ENCODE measurements at places on chromosomes 1 and 21.

- DNase-seq = no peak
Observed at GRCh38 chr21:46483300-46484295, 24.9 kb downstream of the DIP2A start.

DNA sequence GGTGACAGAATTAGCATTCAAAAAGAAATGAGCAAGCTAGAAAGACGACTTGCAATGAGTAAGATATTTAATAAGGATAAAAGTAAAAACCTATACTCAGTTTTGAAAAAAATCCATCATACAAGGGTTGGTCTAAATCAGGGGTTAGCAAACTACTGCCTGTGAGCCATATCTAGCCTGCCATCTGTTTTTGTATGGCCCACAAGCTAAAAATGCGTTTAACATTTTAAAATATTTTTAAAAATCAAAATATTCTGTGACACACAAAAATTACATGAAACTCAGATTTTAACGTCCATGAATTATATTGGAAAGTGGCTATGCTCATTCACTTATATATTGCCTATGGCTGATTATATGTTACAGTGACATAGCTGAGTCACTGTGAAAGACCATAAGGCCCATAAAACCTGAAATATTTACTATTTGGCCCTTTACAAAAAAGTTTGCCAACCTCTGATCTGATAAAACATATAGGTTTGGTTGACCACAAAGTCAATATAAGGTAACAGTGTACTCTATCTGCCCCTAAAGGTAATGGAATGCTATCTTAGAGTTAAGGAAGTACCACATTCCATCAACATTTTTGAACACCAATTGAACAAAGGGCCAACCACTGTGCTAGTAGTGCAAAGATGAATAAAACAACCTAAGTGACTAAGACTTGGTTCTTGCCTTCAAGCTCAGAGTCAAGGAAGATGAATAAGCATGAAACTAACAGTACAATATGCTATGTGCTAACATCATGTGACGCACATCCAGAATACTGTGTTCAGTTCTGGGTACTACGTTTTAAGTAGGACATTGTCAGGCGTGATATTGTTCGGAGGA lies 3.2 kb downstream of the IFT25 start:
- no peak for DNase-seq

DNA sequence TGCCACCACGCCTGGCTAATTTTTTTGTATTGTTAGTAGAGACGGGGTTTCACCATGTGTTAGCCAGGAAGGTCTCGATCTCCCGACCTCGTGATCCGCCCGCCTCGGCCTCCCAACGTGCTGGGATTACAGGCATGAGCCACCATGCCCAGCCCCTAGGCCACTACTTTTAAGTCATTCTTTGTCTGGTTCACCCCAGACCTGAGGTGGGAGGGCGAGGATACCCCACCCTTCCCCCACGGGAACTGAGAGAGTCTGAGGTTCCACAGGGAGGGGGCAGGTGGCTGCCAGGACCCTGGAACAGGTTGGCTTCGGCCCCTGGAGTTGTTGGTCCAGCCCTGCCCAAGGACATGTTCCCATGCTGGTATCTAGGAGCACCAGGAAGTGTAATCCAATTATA lies 7.7 kb upstream of the SDC3 start:
- DNase-seq = no peak

- DNase-seq = no peak
Observed at GRCh38 chr1:54486907-54487306, 61.1 kb upstream of the ACOT11 start.

DNA sequence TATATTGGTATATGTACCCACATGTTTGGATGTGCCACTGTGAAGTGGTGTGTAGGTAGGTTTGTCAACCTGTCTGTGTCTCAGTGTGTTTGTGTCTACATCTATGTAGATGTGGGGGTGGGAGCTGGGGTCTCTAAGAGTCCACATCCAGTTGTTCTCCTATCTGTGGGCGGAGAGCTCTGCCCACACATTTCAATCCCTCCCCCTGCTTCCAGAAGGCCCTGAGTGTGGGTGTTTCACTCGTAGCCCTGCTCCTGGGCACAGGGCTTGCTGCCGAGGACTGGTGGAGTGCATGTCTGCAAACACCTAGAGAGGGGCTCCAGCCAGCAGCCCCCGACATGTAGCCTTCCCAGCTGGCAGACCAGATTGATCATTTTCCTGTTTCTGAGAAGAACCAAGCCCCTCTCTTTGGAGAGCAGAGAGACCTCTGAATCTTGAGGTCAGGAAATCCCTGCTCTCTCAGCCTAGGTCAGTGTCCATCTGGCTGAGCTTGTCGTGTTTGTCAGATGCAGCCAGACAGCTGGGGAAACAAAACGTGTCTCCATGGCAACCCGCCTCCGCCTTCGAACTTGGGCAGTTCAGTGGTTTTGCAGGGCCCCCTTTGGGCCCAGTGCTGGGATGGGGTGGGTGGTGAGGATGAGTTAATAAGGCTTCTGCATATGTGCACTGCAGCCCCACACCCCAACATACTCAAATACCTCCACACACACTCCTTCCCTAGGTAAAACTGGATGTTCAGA lies 31.2 kb upstream of the SYNC start:
- DNase-seq = no peak

GRCh38 chr1:248730507-248731335 lies 24.8 kb downstream of the LYPD8 start:
- DNase-seq = no peak

DNA sequence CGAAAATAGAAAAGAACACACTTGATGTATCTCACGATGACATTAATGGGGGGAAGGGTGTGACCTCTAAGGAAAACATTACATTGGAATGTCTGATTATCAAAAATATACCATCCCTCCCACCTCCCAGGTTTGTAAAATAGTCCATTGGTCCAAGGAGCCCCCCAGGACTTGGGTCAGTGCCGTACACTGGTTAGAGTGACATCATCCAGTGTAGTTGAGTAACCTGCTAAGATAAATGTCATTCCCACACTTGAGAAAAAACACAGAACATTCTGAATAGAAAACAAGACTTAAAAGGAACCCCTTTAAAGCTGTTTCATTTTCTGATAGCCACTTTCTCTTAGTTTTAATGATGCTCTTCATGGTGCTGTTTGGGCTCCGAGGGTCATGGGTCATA lies 15.2 kb downstream of the DDX20 start:
- DNase-seq = no peak

GRCh38 chr1:58850636-58851035 lies 66.8 kb upstream of the JUN start:
- DNase-seq = no peak

GRCh38 chr1:19661721-19662228 lies 2.9 kb upstream of the HTR6 start:
- peak; percentile 56 for DNase-seq

DNA sequence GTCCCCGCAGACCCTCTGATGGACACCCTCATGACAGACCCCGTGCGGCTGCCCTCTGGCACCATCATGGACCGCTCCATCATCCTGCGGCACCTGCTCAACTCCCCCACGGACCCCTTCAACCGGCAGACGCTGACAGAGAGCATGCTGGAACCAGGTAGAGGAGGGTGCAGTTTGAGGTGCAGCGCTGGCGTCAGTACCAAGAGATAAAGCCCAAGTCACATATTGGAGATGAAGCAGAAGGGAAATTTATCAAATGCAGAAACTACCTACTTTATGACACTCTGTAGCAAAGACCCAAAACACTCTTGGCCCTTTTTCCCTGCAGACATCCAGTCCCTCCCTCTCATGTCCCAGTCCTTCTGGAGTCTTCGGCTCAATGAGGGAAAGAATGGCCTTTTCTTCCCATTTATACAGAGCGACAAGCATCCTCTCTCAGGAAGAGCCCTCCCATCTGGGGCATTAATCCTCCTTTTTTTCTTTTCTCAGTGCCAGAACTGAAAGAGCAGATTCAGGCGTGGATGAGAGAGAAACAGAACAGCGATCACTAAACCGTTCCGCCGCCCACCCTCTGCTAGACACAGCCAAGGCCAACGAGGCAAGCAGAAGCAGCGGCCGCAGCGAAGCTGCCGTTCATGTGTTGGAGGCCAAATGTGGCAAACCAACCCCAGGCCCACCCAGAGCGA lies 30.8 kb upstream of the KIF1B start:
- DNase-seq = no peak

DNA sequence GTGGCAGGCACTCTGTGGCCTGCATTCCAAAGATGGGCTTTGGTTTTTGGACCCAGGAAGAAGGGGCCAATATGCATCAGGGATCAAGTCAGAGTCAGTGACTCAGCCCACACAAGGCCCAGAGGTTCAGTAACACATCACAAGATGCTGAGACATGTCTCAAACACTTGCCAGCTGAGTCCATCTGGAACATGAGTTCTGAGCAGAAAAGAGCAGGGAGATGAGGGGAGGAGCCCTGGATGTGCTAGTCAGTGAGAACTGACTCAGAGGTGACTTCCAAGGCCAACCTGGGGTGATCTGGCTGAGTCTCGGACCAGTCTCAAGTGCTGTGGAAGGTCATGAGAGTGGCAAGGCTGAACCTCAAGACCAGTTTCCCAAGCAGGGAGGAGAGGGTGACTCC lies 150.1 kb downstream of the CDC7 start:
- DNase-seq = no peak

GRCh38 chr1:239308701-239309333 lies 77.6 kb upstream of the CHRM3 start:
- DNase-seq = peak; percentile 44

DNA sequence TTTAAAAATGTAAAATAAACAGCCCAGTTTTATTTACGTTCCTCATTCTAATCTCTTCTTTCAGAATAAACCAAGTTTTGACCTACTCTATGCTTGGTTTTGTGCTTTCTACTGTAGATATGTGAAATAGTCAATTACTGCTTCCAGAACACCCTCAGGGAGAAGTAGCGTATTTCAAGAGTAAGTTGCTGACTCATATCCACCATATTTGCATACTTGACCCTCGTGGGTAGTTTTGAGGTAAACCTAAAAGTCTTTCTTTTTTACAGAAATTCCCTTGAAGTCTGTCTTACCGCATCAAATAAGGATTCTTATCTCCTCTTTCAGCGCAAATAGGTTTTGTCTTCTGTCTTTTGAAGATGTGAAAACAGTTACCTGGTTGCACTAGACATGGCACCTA lies 1.4 kb upstream of the OR2L3 start:
- no peak for DNase-seq

DNA sequence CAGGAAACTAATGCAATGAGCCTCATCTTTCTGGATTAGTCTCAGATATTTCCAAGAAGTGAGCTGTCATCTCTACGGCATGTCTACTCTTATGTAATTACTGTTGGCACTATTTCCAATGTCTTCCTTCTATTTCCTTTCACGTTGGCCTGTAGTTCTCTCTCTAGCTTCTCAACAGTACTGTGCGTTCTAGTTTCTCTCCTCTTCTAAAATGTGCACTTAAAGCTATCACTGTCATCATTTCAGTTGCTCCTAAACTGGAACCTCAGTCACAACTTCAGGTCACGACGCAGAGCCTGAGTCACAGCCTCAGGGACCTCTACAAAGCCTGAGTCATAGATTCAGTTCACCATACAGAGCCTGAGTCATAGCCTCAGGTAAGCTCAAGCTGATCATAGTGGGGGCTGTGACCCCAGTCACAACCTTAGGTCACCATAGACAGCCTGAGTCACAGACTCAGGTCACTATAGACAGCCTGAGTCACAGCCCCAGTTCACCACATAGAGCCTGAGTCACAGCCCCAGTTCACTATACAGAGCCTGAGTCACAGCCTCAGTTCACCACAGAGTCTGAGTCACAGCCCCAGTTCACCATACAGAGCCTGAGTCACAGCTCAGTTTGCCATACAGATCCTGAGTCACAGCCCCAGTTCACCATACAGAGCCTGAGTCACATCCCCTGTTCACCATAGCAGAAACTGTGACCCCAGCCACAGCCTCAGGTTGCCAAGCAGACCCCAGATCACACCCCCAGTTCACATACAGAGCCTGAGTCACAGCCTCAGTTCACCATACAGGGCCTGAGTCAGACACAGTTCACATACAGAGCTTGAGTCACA lies 13.0 kb downstream of the WNT9A start:
- DNase-seq = peak; percentile 70

- DNase-seq = no peak
Observed at GRCh38 chr1:90132306-90132705, 137.4 kb downstream of the ZNF326 start.
